ENCODE measurements at places on chromosomes 16 and 17.

GRCh38 chr17:82101767-82102679 lies 4.0 kb upstream of the FASN start:
- no peak for DNase-seq

DNA sequence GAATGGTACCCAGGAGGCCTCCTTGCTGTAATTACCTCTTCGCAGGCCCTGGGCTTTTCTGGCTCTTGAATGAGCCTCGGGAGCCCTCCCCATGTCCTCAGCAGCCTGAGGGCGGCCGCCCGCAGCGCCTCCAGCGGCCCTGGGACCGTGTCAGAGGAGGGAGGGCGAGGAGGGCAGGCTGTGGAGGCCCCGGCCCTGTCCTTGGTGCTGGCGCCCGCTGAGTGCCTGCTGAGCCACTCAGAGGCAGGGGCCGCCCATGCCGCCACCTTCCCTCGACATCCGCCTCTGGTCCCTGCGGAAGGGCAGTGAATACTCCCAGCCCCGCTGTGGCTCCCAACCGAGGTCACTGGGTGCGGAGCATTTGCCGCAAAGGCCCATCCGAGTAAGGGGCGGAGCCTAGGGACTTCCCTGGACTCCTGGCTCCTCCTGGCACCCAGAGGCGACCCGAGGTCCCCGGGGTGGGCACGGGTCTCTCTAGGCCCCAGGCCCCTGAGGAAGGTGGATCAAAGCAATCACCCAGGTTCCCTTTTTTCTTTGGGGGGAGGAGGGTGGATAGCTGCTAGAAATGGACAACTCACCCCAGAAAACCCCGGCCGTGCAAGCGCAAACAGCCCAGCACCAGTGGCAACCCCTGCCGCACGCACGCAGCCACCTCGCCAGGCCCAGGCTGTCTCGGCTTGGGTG lies 2.8 kb downstream of the RBFOX3 start:
- no peak for DNase-seq

DNA sequence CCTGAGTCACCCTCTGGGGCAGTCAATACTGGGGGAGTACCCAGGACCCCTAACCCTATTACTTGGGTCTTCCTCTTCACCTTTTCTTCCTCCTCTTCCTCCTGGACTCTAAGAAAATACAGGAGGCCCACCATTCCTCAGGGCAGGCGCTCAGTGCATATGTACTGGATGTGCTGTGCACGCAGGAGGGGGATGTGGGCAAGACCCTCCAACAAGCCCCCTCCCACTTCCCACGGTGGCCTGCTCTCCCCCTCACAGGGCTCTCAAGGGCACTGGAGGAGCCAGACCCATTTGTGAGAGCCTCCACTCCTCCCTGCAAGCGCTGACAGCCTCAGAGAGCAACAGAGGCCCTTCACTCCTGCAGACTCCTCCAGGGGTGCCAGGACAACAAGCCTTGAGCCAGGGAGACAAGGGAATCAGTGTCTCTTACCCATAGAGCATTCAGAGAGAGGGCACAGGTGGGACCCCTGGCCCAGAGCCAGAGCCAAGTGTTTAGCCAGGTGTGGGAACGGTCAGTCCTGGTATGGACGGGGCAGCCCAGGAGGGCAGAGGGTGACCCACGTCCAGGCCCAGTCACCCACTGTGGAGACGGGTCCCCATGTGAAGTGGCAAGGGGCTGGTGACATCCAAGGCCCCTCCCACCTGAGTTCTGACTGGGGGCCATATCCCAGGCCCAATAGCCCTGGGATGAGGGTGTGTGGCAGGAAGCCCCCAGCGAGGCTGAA lies 27.3 kb upstream of the KSR1 start:
- no peak for DNase-seq

GRCh38 chr17:68489919-68490318 lies 22.3 kb upstream of the PRKAR1A start:
- DNase-seq, result no peak

Measured in activated CD8-positive, alpha-beta memory T cell treated with anti-CD3 and anti-CD28 coated beads for 4 hours (primary cell).